ENCODE measurements at places on chromosomes 12 and 14. TPM values are rescaled to one million over a fixed set of nuclear protein-coding genes. Genes with fewer than 3 reads are reported as not detected.

The TAS2R20 gene
- 1.7 TPM for total RNA-seq

The CACNA1C gene
- 12.0 TPM for total RNA-seq

The C12orf56 gene
- total RNA-seq = not detected

The AKAP6 gene
- total RNA-seq = 3.7 TPM

The ART4 gene
- 3.1 TPM for total RNA-seq

The NTS gene
- total RNA-seq = 0.47 TPM

The MAP1LC3B2 gene
- 1.5 TPM for total RNA-seq

The AJUBA gene
- 39.5 TPM for total RNA-seq

The PPM1H gene
- 11.0 TPM for total RNA-seq

The TXNRD1 gene
- total RNA-seq = 111 TPM

The NINJ2 gene
- total RNA-seq = 18.0 TPM

The DAO gene
- not detected for total RNA-seq

The ISM2 gene
- not detected for total RNA-seq

The CIROP gene
- not detected for total RNA-seq

The MYF5 gene
- total RNA-seq = not detected

The TRIM9 gene
- 1.4 TPM for total RNA-seq

The DHRS2 gene
- 0.55 TPM for total RNA-seq

The UNC79 gene
- 0.13 TPM for total RNA-seq

The STYX gene
- total RNA-seq = 12.7 TPM

The TMEM63C gene
- total RNA-seq = not detected
